ENCODE measurements at places on chromosomes 5 and 9. TPM values are rescaled to one million over a fixed set of nuclear protein-coding genes. Genes with fewer than 3 reads are reported as not detected.

Gene MAMDC2
- polyA plus RNA-seq: 0.58 TPM

Gene SMIM33
- polyA plus RNA-seq: not detected

Gene ADGRD2
- not detected for polyA plus RNA-seq

Gene IFNA2
- not detected for polyA plus RNA-seq

Gene PCDHB12
- not detected for polyA plus RNA-seq

Gene SLC45A2
- polyA plus RNA-seq: not detected

Gene SH2D3C
- 0.04 TPM for polyA plus RNA-seq

GRCh38 chr9:88748566-88749261 lies 213.7 kb downstream of the NXNL2 start:
- DNase-seq: no peak

DNA sequence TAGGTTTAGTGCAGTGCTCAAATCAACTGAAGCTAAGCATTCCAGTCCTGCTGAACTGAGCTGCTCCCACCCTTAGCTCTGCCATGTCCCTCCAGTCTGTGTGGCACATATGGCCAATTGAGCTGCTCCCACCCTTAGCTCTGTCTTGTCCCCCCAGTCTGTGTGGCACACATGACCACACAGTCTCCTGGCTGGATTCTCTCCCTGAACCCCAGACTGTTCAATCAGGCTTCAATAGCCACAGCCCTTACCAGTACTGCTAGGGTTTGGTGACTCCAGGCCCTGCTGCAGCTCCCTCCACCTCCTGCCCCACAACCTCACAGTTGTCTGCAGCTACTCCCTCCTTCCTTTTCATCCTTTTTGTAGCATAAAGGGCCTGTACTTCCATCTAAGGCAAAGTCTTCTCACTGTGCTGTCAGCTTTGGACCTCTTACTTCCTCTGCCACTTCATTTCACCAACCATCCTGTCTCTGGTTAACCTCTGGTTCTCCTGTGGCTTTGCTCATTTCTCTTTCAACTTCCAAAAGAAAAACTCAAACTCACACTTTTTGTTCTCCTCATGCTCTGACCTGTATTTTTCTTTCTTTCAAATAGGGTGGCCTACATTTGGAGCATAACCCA lies 50.8 kb downstream of the ADAMTS12 start:
- DNase-seq: no peak

GRCh38 chr5:68991279-68992084 lies 102.3 kb upstream of the SLC30A5 start:
- DNase-seq: no peak

- peak; percentile 55 for DNase-seq
Observed at GRCh38 chr5:36696059-36696673, 89.8 kb downstream of the SLC1A3 start.

GRCh38 chr5:98779264-98779877 lies 5.9 kb downstream of the RGMB start:
- no peak for DNase-seq

DNA sequence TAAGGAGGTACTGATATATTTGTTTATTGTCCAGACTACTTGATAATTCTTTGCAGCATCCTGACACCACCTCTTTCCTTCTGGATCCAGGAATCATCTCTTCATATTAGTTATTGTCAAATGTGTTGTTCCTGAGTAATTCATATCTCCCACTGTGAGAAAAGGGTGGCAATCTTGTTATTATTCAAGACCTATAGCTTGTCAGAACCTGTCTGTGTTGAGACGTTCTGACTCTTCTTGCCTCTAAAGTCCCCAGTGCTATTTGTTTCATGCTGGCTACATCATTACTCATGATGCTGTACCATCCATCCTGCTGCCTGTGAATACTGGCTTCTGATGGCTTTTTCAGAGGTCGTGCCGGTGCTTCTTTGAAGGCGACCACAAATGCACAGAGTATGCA lies 68.7 kb upstream of the TAF11L2 start:
- no peak for DNase-seq

DNA sequence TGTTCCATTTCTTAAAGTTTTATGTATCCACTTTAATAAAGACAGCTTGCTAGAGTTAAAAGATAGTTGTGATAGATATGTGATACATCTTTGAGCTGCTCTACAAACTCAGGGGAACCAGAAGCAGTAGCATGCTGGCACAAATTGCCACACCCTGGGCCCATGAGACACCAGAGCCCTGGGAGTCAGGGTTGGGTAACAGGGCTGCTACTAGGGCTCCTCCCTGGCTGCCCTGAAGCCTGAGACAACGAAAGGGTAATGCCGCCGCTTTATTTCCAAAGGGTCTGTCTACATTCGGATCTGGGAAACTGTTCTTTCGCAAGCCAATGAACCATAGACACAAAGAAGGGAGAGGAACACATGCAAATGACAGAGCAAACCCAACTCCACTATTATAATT lies 29.2 kb downstream of the PTPN3 start:
- DNase-seq: no peak

DNA sequence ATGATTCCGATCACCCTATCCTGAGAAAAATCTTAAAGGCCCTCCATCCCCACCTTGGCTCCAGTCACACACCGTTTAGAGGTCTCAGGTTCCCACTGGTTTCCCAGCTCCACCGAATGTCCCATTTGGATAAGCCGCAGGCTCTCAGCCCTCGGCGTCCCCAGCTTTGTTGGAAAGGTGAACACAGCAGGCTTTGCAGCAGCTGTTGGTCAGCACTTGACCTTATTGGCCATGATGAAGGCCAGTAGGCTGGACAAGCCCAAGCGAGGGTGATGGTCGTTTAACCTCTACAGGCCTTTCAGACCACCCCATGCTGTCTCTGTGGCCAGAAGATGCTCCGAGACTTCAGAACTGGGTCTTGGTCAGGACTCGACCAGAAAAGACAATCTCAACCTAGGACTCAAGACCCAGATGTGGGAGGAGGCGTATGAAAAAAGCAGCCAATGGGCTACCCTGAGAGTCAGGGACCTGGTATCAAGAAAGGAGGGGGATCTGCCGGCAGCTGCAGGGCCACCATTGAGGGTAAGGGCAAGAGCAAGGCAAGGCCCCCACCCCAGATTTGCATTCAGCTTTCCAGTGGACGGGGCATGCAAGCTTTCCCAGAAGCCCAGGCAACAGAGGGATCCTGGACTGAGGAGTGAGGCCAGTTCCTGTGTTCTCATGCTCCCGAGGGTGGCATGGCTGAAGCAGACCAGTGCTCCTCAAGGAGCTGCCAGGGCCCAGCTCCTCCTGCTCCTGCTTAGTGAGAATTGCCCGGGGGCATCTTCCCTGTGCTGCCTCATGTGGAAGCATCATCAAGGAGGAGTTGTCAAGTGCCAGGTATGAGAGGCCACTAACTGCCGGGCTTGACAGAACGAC lies 13.4 kb downstream of the UBE2QL1 start:
- DNase-seq: no peak

- DNase-seq: no peak
Observed at GRCh38 chr5:96433066-96433447, at the start of gene PCSK1. Gene PCSK1, minus strand, starts transcription at chr5:96433248. Its CDS starts 206 bp downstream, at chr5:96433042.

- DNase-seq: no peak
Observed at GRCh38 chr5:172533399-172534228, 79.3 kb upstream of the SH3PXD2B start.

DNA sequence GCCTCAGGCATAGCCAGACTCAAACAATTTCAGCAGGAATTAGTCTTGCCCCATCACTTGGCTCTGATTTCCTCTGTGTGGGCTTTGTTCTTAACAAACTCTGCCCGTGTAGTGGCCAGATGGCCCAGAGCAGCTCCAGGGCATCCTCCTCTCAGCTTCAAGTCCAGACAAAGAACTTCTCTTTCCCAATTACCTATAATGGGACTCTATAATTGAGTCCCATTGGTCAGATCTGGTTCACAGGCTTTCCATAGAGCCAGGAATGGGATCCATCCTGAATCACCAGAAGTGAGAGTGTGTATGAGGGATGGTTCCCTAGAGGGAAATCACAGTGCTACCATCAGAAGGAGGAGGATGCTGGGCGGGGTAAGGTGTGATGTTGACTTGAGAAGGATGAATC lies 515.8 kb downstream of the KIF4B start:
- no peak for DNase-seq

DNA sequence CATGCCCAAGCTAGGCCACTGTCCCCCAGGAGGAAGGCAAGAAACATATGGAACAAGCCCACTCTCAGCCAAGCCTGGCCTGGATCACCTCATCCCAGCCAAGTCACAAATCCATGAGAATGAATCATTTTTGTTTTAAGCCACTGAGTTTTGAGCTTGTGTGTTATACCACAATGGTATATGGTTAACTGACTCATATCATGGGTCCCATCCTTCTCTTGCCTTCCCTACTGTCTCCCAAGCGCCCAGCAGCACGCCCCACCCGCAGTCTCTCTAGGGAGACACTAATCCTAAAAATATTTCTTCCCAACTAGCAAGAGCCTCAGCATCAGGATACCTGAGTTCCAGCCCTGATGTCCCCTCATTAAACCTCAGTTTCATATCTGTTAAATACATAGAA lies 248.1 kb downstream of the CDK5RAP2 start:
- no peak for DNase-seq

All from A549 (cell line).